ENCODE measurements at places on chromosomes 5 and 9.

GRCh38 chr5:83718936-83719495 is 1.6 kb downstream of the HAPLN1 start:
- no peak for DNase-seq

- no peak for DNase-seq
These were observed 218.5 kb downstream of the RANBP17 start for GRCh38 chr5:171080186-171080938.

- DNase-seq: no peak
These were observed 37.9 kb downstream of the SEMA5A start for GRCh38 chr5:9507974-9508373.

DNA sequence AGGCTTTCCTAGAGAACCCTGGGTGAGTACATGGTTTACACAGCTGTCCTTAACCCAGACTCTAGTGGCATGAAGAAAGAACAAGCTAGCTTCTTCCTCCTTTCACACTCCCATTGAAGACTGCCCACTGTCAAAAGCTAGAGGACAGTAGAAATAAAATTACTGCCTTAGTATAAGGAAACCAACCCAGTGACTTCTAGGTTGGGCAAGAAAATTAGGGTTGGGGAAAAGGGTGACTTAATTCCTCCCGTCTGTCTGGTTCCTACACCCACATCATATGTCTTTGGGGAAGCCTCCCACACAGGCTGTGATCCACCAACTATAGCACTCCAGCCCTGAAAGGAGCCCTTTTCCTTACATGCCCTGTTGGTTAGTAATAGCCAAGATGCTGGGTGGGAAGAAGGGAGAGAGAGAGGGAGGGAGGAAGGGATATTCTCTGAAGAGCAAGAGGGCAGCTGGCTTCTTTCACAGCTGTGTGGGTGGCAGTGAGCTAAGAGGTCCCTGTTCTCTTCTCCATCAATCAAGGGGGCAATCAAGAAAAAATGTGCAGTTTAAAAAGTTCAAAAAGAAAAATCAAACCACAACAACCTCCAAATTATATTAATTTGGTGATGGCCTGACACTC is 21.7 kb downstream of the HBEGF start:
- DNase-seq: no peak

- no peak for DNase-seq
These were observed 62.2 kb upstream of the ADAMTS2 start for GRCh38 chr5:179407191-179408175.

All from NCI-H1930 (cell line).